NCI-H774 (cell line): ENCODE measurements at places on chromosomes 13 and 19.

DNA sequence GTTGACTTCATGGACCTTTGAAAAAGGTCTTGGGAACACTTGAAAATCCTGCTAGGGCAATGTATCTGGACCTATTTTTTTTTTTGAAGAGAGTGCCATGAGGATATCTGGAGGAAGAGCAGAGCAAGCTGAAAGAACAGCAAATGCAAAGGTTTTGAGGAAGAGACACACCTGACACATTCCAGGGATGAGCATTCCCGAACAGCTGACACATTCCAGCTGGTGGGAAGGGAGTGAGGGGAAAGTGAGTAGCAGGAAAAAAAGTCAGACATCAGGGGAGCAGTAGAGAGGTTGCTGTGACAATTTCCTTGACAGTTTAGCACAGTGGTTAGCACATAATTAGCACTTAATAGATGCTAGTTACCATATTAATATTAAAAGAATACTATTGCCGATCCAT is 14.7 kb downstream of the DGKH start:
- no peak for DNase-seq

DNA sequence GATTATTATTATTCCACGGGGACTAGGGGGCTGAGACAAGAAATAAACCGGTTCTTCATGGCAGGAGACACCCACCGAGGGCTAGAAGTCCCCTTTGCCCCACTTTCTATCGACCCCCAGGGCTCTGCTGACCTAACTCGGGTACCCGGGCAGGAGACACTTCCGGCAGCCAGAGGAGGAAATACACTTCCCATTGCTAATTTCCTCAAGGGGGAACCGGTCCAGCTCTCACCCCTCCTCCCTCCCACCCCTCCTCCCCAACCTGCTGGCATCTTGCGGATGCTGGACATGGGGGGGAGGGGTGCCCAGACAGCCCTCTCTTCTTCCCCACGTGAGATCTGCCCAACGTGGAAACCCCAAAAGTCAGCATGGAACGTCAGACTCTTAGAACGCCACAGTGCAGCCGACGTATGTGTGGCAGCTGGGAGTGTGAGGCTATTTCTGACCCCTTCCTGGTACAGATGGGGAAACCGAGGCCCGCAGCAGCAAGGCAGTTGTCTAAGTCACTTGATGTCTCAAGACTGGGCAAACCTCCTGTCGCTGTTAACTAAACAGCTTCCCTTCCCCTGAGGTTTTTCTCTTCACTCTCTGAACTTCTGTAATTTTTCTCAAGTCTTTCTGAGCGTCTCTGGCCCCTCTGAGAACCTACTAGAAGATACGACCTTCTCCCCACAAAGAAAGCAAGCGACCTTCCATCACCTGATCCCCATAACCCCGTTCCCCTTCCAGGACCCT is 3.6 kb downstream of the GPR4 start:
- DNase-seq: no peak

GRCh38 chr19:38792250-38793111 is 3.5 kb downstream of the LGALS7B start:
- no peak for DNase-seq

DNA sequence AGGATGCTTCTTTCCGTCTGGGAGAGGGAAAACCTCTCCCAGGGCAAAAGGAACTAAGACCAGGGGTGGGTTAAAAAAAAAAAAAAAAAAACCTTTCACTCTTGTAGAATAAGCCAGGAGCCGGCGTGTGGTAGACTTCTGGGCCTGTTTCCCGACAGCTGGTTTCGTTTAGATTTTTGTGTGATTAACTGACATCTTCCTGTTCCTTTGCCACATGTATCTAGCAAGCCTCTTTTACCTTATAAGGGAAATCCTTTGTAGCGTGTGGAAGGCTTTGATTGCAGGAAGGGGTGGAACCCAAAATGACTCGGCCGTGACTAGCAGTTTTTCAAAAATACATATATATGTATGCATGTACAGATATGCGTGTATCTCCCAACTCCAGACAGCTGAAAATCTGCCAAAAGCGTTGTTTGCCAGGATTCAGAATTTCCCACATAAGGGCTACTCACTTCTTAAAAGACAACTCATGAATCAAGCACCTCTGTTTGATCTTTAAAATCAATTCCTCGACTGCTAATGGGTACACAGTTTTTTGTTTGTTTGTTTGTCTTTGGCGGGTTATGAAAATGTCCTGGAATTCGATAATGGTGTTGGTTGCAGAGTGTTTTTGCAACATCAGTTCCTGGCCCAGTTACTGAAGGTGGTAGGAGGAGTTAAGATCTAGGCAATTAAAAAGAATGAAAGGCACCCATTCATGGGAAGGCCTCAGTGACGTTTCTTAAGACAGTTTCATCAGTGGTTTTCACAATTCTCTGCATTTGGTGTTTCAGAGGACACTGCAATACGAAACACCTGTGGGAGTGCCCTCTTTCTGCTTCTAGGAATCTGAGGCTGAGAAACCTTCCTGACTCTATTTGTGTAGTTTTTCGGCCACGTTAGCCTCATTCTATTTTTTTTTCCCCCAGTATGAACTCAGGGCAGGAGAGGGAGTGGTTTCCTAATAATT is 2.7 kb downstream of the TPM4 start:
- no peak for DNase-seq

- no peak for DNase-seq
These were observed 16.9 kb downstream of the MAG start for GRCh38 chr19:35308910-35309309.

GRCh38 chr13:36839981-36840380 is 21.0 kb downstream of the RFXAP start:
- no peak for DNase-seq

- DNase-seq: no peak
These were observed 112.6 kb upstream of the DACH1 start for GRCh38 chr13:71979616-71980015.

GRCh38 chr19:35717665-35718344 is at the start of gene KMT2B:
KMT2B (plus strand) TSS chr19:35718003; CDS start chr19:35718019, 16 bp downstream.
- peak; percentile 90 for DNase-seq

DNA sequence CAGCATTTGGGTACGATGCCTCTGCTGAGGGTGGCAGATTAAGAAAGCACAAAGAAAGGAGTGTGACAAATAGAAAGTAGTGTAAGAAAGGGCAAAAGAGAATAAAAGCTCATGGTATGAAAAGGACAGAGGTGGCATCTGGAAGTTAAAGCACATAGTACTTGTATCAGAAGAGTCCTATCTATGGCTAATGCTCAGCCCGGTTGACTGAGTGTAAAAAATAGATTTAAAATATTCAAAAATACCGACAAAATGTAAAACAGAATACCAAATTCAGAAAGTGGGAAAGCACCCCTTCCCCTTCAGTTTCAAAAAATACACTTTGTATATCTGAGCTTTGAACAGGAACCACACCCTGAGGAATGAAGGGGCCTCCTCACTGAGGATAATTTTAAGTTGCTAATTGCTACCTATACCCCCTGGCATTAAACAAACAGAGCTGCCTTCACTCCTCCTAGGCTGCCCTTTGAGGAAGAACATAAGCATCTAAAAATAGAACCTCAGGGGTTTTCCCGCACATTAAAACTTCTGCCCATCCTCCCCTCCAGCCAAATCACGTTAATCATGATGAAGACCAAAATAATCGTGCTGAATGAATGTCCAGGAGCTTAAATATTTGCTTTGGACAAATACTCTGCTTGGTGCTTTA is 43.3 kb downstream of the DLEU7 start:
- DNase-seq: no peak

DNA sequence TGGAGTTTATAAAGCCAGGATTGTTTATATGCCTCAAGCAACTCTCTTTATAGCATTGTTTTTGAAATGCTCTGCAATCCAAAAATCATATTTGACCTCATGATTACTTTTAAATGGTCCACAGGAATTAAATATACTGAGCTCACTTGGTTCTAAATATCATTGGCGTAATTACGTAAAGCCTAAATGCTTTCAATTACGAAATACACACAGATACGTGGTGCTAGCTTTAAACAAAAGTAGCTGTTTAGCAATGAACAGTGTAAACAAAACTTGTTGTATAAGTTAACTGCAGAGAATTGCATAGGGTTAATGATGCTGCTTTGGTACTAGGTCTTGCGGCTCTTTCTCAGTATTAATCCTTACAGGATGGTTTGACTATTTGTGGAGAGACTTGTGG is 346.6 kb downstream of the COG6 start:
- no peak for DNase-seq

DNA sequence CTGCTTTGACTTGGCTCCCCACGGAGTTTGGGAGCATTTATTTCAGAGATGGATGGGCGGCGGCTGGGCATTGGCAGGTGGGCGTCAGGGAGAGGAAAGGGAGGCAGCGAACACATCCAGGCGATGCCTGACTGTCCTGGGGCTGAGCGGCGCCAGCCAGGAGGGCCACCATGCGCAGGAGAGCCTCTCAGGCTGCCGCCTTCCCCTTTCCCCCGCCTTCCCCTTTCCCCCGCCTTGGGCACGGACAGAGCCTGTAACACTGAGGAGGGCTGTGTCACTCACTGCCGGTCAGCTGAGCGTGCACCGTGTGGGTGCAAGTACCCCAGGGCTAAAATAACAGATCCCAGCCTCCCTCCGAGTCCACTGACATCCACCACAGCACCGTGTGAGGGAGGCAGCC is 11.4 kb downstream of the MCF2L start:
- DNase-seq: no peak

DNA sequence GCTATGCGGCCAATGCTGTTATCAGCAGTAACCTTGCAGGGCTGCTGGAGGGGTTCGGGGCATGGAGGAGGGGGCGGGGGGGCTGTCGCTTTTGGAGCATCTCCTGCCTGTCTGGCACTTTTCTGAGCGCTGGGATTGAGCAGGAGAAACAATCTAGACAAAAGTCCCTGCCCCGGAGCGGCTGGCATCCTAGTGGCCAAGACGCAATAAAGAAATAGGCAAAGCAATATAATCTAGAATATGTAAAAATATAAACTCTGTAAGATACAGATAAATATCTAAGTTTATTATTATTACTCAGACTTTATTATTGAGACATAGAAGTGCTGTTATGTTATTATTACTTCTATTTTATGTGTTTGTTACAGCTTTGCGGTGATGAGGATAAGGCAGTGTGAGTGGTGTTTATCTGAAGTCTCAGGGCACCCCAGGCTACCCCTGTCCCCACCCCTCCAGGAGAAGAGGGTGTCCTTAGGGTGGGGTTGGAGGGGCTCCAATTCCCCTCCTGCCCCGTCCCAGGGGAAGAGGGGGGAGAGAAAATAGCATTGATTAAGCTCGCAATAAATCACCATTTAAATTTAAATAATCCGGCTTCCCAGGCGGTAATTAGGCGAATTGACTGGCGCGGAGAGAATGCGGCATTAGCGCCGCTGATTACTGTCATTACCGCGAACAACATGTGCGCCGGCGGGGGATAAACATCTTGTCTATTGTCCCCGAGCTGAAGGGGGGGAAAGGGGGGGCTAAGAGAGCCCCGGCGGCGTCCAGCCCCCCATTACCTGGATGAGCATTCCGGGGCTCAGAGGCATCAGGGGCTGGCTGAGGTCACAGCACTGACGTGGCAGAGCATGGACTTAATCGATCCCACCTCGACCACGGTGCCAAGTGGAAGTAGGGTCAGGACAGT is 3.2 kb downstream of the NPAS1 start:
- DNase-seq: no peak

GRCh38 chr19:7691497-7691896 is 10.4 kb downstream of the FCER2 start:
- DNase-seq: no peak

GRCh38 chr13:106680796-106681472 is 113.0 kb upstream of the ARGLU1 start:
- no peak for DNase-seq

DNA sequence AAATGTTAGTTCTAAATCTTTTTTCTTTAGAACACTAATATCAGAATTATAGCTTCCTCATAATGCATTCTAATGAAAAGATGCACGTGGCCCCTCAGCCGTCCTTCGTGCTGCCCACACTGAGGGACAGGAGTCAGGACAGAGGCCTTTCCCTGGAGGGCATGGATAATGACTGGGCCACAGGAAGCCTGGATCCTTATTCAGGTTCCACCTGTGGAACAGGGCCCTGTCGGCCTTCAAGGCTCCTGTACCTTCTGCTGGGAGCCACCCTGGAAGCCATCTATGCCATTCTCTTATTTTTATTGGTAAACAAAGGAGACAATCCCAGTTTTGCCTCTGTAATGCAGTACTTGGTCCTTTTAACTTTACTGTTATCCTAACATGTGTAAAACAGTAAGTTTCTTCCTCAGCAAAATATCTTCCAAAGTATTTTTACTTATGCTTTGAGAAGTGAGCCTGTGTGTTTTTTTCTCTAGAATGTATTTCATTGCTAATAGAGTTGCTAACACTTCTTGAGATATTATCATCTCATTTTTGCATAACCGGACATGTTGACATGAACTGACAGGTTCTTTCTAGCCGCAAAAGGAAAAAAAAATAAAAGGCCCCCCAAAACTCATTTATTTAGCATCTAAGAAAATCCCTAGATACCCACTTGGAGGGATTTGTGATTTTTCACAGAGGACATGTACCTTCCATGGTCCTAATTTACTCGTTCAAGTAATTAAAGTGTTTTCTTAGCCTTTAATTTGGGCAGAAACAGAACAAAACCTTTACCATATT is 6.0 kb downstream of the GPR183 start:
- no peak for DNase-seq

GRCh38 chr13:50713523-50714248 is 129.8 kb downstream of the DLEU7 start:
- no peak for DNase-seq

DNA sequence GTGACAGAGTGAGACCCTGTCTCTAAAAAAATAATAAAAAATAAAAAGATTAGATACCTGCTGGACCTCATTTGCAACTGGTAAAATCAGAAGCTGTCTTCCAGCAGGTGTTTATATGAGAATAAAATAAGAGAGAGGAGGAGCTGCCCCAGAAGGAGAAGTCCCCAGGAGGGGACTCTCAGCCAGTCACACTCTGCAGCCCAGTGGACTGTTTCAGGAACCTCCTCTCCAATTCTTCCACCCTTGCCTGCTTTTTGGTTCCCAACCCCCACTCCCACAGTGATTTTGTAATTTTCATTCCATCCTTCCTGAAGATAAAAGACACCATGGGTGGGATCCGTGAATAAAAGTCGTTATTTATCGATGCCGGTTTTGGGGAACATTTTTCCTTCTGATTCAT is 56.9 kb upstream of the TSHZ3 start:
- DNase-seq: no peak

GRCh38 chr19:35851213-35852028 is 883 bp downstream of the NPHS1 start:
- no peak for DNase-seq

DNA sequence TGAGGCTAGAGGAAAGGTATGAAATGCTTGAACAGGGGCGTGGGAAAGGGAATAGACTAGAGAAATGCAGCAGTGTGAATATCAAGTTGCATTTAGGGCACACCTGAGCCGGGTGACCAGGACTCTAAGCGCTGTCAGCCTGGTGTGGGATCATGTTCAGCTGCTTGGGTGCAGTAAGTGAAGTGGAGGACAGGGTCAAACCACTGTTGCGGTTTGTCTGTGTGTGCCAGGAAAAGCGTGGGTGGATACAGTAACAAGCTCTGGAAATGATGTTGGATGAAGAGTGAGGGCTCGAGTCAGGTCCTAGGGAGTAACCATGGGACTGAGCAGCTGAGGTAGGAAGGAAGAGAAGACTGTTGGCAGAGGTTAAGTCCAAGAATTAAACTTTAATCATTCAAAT is 15.8 kb downstream of the DGKH start:
- DNase-seq: no peak

- DNase-seq: no peak
These were observed 112.6 kb downstream of the LIG4 start for GRCh38 chr13:108102771-108103170.

GRCh38 chr13:23570099-23570920 is at the start of gene TNFRSF19:
TNFRSF19 (plus strand) TSS chr13:23570412; CDS start chr13:23590184, 19,772 bp downstream.
- DNase-seq: no peak

GRCh38 chr13:30061217-30061616 is 210.8 kb upstream of the UBL3 start:
- no peak for DNase-seq
